ENCODE measurements at places on chromosomes 7 and 10.

DNA sequence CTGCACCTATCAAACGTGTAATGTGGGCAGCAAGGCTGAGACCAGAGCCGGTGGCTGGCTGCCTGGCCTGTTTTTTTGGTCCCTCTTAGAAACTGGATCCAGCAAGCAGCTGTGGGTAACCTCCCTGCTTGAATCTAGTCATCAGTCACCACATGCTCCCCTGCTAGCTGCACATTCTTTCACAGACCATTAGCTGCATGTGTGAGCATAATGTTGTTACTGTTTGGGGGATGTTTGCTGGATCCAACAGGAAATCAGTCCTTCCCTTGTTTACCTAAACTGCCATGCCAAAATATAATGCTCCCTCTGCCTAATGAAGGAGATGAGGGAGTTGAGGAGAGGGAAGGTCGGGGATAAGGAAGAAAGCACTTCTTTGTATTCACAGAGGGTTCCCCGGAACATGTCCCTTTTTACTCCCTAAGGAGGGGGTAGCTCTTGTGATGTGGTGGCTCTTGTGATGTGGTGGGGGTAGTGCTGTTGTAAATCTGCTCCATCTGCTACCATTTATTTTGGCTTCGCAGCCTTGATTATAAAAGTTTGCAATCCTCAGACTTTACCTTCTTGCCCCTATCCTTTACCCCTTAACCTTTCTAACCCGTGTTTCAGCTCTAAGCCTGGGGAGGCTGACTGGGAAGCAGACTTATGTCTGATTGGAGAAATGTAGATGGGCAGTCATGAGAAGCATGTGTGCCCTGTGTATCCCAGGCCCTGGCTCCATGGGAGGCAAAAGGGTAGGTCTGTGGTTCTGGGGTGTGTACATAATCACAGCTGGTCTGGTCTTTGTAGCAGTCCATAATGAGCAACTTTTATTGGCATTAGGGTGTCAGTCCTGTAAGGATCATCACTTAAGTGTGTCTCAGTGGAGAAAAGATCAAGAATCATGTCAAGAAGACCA, 20.8 kb downstream of the LOXL4 start:
- no peak for DNase-seq

DNA sequence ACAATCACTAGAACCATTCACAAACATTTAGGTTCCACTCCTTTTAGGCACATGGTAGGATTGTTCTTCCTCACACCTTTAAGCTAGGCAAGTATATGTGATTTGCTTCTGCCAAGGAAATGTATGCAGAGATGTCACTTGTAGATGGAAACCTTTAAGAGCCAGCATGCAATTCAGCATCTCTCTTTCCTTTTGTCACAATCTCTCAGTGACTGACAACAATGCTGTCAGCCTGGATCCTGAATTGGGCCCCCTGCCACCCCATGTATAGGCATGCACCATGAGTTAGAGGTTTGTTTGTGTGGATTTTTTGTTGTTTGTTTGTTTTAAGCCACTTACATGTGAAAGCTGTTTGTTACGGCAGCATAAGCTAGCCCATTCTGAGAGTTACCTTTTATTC, 169.6 kb upstream of the PDE1C start:
- no peak for DNase-seq

DNA sequence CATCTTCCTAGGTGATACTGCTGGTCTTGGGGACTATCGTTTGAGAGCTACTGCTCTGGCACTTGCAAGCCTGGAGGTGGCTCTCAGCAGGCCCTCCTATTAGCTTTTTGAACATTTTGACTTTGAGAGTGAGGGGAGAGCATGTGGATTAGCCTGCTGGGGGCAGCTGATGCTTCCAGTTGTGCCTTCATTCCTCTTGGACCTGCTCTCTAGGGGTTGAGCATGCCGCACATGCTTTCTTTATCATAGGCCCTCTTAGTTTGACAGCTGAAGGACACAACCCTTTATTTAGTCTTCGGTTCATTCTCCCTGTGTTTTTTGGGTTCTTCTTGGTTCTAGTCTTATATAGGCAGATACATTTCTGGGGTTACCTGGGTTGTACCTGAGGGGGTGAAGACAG, 132.1 kb downstream of the GALNT17 start:
- DNase-seq = no peak

- DNase-seq = no peak
These were observed 203.0 kb downstream of the FANK1 start for GRCh38 chr10:126099366-126099765.

DNA sequence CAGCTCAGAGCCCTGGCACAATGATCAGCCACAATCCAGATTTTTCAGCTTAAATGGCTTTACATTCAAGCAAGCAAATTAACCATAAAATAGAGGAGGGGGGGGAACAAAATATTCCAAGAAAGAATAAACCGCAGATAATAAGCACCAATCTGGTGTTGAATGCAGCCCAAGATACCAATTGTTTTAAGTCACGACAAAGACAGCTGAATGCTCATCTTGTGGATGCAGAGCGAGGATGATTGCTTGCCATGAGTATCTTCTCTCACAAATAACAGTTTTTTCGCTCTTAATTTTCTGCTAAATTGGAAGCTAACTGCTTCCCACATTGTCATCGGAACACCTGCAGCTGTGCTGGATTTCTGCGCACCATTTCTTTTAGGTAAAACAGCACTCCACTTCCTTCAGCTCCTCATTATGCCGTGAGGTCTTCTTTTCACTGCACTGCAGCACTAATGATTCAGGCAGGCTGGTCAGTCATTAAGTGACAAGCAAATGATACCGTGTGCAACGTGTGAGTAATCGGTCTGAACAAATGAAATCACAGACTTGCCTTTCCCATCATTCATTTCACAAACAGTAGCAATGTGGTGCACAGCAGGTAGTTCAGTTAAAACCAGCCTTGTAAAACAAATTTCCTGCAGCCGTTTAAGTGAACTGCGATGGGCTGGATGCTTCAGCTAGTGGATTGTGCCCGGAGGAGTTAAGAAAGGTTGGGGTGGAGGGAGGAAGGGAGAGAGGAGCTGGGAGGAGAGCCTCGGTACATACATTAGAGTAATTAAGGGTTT, 106.4 kb upstream of the CDCA7L start:
- no peak for DNase-seq

GRCh38 chr10:93085272-93085859, 11.7 kb downstream of the CYP26A1 start:
- peak; percentile 1 for DNase-seq

- no peak for DNase-seq
These were observed 62.8 kb upstream of the CUX1 start for GRCh38 chr7:101754424-101755159.

- no peak for DNase-seq
These were observed 36.0 kb upstream of the PRR15 start for GRCh38 chr7:29527505-29528108.

DNA sequence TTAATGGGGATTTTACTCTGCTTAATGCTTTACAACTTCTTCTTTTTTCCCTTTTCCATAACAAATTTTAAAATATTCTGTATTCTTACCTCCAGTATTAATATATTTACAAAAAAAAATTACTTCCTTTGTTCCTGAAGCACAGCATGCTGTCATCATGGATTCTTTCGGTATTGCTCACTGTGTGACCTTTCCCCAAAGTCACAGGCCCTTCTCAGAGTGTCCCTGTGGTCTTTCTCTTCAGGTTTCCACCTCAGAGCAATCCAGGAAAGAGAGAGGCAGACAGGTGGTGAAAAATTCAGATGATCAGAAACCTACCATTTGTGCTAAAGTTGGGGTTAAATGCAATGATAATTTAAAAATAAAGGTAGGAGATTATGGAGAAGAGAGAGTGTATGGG, 13.0 kb downstream of the AOAH start:
- DNase-seq = no peak

GRCh38 chr10:131006458-131007256, 304.9 kb downstream of the TCERG1L start:
- DNase-seq = peak; percentile 38

GRCh38 chr7:517774-518629, 1.6 kb downstream of the PDGFA start:
- DNase-seq = peak; percentile 67

GRCh38 chr7:521221-522070, 1.8 kb upstream of the PDGFA start:
- DNase-seq = no peak

DNA sequence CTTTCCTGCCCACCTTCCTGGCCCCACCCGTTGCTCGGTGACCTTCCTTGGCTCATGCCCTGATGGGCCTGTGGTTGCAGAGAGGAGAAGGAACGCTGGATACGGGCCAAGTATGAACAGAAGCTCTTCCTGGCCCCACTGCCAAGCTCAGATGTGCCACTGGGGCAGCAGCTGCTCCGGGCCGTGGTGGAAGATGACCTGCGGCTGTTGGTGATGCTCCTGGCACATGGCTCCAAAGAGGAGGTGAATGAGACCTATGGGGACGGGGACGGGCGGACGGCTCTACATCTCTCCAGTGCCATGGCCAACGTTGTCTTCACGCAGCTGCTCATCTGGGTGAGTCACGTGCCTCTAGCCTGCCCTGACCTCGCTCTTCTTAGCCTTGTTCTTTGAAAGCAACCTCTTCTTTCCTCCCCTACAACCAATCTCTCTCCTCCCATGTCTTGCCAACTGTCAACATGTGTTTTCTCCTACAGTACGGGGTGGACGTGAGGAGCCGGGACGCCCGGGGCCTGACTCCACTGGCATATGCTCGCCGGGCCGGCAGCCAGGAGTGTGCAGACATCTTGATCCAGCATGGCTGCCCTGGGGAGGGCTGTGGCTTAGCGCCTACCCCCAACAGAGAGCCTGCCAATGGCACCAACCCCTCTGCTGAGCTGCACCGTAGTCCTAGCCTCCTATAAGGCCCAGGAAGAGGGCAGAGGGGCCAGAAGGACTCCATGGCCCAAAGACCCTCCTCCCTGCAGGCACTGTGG, 24.1 kb downstream of the GBX1 start:
- no peak for DNase-seq

GRCh38 chr7:137626469-137627067, 220.2 kb downstream of the DGKI start:
- DNase-seq = peak; percentile 68

- DNase-seq = no peak
These were observed 22.5 kb downstream of the PRTFDC1 start for GRCh38 chr10:24929904-24930303.

- no peak for DNase-seq
These were observed 10.2 kb downstream of the CCDC6 start for GRCh38 chr10:59896191-59896590.

- no peak for DNase-seq
These were observed 80.0 kb downstream of the NEBL start for GRCh38 chr10:20817116-20817515.

DNA sequence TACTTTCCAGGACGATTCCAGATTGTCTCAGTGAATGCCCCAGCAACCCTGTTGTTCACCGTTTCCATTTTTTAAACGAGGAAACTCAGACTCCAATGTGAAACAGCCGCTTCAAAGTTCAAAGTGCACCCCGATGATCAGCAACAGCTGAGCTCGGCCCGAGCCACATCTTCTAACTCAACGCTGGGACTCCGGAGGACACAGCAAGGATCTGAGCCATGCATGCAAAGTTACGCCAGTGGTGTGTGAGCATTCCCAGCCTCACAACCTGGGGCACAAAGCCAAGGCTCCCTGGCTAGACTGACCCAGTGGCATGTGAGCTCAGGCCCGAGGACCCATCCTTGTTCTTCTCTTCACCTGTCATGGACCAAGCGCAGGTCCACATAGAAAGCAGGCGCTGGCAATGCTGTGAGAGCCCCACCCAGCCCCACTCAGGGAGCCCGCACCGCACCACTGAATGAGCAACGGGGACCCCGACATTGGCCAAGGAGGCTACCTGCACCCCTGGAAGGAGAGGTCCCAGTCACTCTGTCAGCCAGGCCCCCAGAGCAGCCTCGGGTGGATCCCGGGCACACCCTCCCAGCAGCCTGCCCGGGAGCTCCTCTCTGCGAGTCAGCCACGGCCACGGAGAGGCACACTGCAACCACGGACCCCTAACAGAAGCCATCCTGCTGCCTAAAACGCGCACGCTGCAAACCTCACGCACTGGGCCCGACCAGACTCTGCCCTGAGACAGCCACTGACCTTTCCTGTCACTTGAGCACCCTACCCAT, 82.9 kb downstream of the MAD1L1 start:
- no peak for DNase-seq

DNA sequence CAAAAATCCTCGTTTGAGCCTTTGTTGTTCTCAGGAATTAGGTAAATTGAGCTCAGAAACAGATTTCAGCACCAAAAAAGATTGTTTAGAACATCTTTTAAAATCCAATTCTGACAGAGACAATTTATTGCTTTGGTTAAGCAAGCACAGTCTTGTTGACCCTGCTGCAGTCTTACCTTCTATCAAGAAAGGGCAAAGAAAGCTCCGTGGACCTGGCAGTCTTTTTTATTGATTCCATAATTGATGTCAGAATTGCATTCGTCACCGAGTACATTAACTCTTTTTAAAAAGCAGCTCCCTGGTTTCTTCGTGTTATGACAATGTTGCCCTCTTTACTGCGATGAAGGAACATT, 334.8 kb downstream of the FGFR2 start:
- no peak for DNase-seq

DNA sequence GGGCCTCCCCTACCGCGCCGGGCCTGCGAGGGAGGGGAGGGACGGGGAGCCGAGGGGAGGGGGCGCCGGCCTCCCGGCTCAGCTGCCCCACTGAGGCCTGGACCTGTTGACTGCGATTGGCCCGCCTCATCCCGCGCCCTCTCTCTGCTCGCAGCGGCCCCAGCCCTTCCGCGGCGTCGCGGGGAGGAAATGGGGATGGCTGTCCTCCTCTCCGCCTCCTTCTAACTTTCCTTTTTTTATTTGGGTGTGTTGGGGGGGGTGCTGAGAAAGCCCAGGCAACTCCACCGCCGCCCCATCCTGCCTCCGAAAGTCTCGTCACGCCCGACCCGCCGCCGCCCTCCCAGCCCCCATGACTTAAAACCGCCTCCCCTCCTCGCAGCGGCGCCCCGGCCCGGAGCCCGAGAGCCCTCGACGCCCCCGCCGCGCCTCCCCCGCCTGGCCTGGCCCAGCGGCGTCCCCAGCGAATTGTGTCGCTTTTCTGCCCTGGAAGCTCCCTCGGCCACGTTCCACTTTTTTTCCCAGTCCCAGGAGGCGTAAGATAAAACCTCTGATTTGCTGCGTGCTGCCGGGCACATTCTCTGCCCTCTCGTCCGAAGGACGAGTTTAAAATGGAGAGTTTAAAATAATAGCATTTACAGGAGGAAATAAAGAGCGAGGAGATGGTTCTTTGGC, 842 bp upstream of the SKIDA1 start:
- peak; percentile 87 for DNase-seq

- no peak for DNase-seq
These were observed 12.7 kb downstream of the CUL1 start for GRCh38 chr7:148711191-148712102.

DNA sequence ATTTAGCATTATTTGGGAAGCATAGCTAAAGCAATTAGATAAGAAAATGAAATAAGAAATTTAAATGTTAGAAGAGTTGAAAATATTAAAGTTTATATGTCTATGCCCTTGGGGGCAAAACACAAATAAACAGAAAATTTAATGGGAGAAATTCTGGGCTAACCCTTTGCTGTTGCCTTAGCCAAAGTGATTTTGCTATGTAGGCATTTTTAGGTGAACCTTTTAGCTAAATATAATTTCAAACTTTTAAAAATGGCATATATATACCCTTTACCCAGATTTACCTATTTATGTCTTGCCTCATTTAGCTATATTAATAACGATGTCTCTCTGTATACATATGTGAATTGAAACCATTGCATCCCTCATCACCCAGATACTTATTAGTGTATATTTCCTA, 20.1 kb downstream of the NFE2L3 start:
- no peak for DNase-seq

All from activated effector memory CD4-positive, alpha-beta T cell treated with anti-CD3 and anti-CD28 coated beads, Interleukin-2, amount 50 U/mL, for 16 hours (primary cell).